ENCODE measurements at places on chromosomes 2 and 18.

DNA sequence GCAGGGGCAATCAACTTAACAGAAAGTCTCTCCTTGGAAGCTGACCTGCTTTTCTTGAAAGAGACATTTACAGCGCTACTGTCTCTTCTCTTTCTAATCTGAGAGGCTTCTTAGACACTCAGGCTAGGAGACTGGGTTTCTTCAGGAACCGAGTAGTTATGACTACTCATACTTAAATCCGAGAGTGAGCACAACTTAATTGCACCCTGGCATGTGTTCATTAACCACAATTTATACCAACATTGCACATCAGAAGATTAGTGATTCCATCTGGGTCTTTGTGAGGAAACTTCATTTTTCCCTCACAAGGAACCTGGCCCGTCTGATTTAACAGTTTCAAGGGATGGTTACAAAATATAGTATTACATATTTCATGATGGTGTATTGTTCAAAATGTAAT is 176.9 kb downstream of the UBE2E3 start:
- DNase-seq = no peak

GRCh38 chr2:119247844-119248271 is 24.2 kb downstream of the STEAP3 start:
- DNase-seq = no peak

GRCh38 chr2:197258580-197258979 is 52.0 kb downstream of the ANKRD44 start:
- peak; percentile 50 for DNase-seq

DNA sequence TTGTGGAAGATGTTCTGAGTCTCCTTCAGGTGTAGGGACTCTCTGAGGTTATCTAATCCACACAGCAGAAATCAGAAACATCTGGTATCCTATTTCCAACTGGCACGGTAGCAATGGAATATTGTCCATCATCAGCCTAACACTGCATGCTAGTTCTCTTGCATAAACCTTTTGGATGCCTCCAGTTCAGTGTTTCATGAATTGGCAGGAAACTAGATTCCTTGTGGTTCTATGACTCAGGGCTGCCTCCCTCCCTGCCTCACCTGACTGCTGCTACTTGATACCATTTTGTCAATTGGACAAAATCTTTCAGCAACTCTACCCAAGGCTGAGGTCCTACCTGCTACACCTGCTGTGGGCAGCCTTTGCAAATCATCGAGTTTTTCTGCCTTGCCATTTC is 130.9 kb downstream of the TPGS2 start:
- DNase-seq = peak; percentile 70

DNA sequence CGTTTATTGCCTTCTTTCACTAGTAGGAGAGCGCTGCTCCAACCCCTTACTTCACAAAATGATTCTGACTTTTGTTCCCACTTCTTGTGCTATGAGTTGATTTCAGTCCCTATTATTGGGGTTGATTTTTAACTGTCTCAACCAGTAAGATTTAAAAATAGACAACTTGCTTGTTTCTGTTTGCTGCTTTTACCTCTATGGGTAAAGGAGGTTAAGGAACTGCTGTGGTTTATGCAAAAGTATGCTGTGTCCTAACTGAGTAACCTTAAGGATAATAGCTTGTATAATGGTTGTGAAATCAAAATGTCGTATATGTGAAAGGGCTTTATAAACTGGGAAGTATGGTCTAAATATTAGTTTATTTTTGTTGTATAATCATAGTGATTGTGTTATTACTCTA is 22.6 kb downstream of the ALMS1 start:
- peak; percentile 20 for DNase-seq

DNA sequence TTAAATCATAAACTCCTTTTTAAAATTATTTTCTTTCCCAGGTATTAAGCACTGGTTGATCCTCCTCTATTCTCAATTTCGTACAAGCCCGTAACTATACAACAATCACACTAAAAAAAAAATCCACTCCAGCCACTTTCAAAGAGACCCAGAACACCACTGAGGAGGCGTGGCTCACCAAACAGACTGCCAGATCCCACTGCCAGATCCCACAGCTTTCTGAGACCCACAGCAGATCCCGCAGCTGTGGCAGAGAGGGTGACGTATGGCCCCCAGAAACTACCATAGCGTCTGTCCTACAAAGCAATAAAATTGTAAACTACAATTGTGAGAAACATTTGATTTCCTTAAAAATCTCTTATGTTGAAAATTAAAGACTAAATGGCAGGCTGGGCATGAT is 230.7 kb upstream of the PXDN start:
- peak; percentile 41 for DNase-seq

DNA sequence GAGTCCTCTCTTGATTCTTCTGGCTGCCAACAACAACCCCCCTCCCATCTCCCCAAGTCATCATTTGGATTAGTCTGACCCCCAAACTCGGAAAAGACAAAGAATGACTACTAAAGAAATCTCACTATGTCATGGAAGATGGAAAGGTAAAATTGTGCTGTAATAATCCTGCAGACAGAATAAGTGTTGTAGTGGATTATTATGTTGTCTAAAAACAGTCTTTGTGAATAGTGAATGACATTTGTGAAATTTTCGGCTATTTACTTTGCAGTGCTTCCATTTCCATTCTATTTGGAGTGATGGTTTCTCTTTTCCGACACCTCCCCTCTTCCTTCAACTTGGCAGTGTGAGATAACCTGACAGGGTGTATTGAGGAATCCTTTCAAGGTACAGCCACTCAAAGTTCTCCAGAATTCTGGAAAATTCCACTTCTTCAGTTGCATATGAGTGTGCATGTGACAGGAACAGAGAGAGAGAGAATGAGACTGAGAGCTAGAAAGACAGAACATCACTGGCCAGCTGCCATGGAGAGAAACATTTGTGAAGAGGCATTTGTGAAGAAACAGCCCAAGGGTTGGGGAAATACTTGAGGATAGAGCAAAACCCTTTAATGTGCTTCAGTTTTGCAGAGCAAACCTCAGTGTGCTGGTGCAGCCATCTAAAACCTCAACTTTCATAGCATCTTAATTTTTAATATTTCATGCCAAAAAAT is 141.9 kb upstream of the DLX2 start:
- peak; percentile 68 for DNase-seq

DNA sequence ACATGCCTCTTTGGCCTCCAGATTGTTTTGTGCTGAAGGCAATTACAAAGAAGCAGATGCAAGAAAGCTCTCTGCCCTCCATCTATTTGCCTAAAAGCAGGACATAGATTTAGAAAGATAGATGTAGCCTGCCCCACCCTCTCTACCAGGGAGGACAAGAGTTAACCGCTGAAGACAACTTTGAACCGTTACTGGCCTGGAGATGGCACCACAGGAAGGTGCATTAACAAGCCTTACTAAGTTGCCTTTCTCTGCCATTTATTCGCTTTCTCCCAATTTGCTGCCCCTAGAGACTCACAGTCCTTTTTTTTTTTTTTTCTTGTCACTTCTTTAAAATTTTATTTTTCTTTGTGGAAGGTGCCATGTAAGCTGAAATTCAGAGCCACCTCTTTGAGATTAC is 28.8 kb upstream of the RMDN2 start:
- peak; percentile 53 for DNase-seq

GRCh38 chr2:191818725-191819350 is 28.1 kb downstream of the CAVIN2 start:
- DNase-seq = peak; percentile 27

- peak; percentile 65 for DNase-seq
Observed at GRCh38 chr2:188984065-188984491, 9.9 kb downstream of the COL3A1 start.

DNA sequence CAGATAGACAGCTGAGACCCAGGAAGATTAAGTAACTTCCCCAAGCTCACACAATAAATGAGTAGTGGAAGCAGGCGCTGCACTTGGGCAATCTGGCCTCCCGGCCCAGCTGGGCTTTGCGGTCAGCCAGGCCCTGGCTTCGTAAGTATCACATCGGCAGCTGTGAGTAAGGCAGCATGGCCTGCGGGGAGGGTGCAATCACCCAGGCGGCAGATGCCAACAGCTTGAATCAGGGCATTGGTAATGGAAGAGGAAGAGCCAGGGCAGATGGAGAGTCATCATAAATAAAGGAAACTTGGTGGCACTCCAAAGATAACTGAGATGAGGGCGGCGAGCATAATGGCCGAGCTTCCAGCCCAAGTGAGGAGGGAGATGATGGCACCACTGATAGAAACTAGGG is 217.9 kb upstream of the PID1 start:
- no peak for DNase-seq

DNA sequence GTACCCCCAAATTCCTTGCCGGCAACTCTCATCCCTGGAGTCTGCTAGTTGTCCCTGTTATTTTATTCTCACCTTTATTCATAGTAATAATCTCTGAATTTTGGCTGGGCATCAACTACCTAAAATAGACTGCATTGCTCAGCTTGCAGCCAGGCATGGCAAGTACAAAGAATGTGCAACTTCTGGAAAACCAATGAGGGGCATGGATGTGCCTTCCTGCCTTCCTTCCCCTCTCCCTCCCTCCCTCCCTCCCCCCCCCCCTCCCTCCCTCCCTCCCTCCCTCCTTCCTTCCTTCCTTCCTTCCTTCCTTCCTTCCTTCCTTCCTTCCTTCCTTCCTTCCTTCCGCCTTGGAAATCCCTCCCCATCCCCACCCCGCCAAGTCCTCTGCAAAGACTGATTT is 162.8 kb downstream of the CCDC148 start:
- DNase-seq = no peak

- peak; percentile 63 for DNase-seq
Observed at GRCh38 chr2:63432373-63432772, 155.9 kb downstream of the WDPCP start.

DNA sequence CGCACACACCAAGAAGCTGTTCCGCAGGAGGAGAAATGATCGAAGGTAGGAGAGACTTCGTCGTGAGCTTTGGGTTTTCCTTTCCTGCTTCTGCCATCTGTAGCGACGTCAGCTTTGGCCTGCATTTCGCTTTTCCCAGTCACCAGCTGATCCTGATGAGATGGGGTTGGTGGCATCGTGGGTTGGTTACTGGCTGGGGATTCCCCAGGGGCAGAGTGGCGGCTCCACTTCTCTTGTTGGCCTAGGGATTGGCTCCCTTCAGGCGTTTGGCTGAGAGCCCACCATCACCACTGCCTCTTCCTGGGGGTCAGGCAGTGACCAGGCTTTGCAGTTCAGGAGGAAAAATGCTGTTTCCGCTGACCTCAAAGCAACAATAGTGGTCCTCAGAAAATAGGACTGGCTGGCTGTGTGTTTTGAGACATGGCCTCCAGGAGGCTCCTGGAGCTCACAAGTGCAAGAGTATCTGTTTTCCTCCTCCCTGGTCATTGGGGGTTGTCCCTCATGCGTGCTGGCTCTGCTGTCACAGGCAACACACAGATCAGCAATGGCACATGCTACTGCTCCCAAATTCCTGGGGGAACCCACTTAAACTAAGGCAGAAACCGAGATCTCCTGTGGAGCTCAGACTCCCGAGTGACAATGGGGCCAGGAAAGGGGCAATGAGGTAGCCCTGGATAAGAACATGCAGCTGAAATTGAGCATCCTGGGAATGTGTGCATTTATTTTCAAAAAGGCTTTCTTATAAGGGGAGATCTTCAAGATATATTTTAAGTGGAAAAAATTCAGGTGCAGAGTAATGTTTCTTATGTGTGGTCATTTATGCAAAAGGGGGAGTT is 173.0 kb downstream of the CTIF start:
- DNase-seq = peak; percentile 70

DNA sequence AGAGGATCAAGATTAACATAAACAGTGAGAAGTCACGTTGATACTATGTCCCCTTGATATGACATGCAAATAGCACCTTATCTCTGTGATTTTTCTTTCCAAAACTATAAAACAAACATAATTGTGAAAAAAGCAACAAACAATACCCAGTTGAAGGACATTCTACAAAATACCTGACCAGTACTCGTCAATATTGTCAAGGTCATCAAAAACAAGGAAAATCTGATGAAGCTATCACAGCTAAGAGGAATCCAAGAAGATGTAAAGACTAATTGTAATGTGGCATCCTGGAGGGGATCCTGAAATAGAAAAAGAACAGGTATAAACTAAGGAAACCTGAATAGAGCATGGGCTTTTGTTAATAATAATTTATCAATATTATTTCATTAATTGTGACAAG is 321.5 kb upstream of the MAP2 start:
- no peak for DNase-seq

DNA sequence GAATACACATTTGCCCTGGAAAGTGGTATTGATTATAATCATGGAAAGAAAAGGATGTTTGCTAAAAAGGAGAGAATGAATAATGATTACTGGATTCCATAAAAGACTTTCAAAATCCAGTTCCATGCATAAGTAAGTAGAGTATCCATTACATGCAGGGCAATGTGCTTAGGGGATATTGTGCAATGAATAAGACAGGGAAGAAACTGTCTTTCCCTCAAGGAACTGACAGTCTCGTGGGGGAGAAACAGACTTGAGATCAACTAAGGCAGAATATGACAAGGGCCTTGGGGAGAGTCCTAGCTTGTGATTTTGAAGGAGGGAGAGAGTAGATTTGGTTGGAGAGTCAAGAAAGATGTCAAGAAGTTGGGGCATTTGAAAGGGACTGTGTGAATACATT is 130.6 kb downstream of the SPP2 start:
- DNase-seq = no peak

- no peak for DNase-seq
Observed at GRCh38 chr18:1965016-1965415, 606.3 kb downstream of the METTL4 start.

GRCh38 chr2:185628985-185629384 is 109.6 kb upstream of the FSIP2 start:
- DNase-seq = peak; percentile 1

- DNase-seq = peak; percentile 61
Observed at GRCh38 chr2:177906041-177906718, 166.4 kb downstream of the PDE11A start.

DNA sequence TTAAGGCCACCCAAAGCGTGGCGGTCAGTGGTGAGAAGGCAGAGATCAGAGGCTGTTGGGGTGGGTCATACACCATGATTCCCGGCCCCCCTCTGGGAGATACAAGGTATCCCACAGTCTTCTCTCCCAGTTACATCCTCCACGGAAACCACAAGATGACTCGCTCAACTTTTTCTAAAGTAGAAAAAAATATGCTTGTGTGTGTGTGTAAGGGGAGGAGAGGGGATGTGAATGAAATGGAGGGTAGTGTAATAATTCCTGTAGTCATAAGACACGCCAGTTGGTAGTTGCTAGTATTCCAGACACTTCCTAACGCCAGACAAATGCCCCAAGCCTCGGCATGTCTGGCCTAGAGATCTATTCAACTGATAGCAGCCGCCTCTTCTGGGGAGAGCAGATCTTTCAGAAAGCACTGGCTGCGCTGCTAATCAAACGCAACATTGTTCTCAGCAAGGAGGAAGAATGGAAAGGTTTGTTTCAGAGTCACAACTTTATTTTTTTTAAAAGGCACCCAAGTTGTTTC is 143.5 kb downstream of the TGIF1 start:
- peak; percentile 95 for DNase-seq

GRCh38 chr2:76752506-76752905 is 769.7 kb downstream of the LRRTM4 start:
- DNase-seq = no peak

DNA sequence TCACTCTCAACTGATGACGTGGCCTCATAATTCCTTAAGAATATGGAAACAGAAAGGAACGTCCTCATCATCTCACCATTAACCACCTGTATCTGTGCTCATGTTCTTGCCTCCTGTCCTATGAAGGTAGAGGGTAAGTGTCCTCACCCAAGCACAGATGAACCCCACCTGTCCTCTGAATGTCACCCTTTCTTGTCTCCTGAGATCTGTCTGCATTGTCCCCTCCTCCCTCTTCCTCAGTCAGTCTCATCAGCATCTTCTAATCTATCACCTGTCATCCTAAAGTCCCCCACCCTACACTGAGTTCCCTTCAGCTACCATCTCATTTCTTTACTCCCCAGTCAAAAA is 39.4 kb upstream of the LPIN2 start:
- DNase-seq = no peak
